Sigmoid colon (tissue), 7 donors: ENCODE measurements at places on chromosomes 5 and 9. TPM values are rescaled to one million over a fixed set of nuclear protein-coding genes. Genes with fewer than 3 reads are reported as not detected.

GRCh38 chr5:14464096-14464495, 117.5 kb upstream of the OTULINL start:
- H3K4me1 ChIP-seq, result no peaks in the 10 kb centered on the region
- H3K27ac ChIP-seq, result peak overlapping the region; percentile 6
- peaks cover 40% of the 10 kb centered on the region for H3K36me3 ChIP-seq
- H3K27me3 ChIP-seq, result no peaks in the 10 kb centered on the region
- H3K4me3 ChIP-seq, result no peak overlapping the region

GRCh38 chr5:171897231-171897630, 109.2 kb downstream of the FBXW11 start:
- DNase-seq, result no peak
- no peaks in the 10 kb centered on the region for H3K4me1 ChIP-seq
- H3K36me3 ChIP-seq, result no peaks in the 10 kb centered on the region
- no peak overlapping the region for H3K4me3 ChIP-seq
- H3K27me3 ChIP-seq, result no peaks in the 10 kb centered on the region

DNA sequence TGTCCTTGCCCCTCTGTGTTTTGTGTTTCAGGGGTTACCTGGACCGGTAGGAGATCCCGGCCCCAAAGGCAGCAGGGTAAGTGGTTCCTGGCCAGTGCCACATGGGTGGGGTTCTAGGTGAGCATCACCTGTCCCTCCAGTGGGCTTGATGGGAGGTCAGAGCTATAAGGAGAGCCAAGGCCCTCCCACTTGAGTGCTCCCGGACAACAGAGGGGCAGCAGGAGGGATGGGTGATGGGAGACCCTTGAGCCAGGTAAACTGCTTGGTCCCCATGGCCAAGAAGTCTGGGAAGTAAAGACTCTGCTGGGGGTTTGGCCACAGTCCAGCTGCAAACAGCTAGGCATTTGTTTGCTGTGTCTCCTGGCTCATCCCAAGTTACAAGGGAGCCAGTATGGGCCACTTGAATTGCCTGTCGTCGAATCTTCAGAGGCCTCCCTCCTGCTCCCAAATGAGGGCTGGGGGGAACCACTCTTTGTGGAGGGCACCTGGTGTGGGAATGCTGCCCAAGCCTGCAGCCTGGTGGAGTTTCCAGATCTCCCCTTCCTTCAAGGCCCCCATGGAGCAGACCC, 51.0 kb downstream of the COL27A1 start:
- H3K4me1 ChIP-seq, result peaks cover 31% of the 10 kb centered on the region
- H3K27ac ChIP-seq, result no peak overlapping the region
- no peaks in the 10 kb centered on the region for H3K27me3 ChIP-seq
- DNase-seq, result no peak
- H3K36me3 ChIP-seq, result no peaks in the 10 kb centered on the region

DNA sequence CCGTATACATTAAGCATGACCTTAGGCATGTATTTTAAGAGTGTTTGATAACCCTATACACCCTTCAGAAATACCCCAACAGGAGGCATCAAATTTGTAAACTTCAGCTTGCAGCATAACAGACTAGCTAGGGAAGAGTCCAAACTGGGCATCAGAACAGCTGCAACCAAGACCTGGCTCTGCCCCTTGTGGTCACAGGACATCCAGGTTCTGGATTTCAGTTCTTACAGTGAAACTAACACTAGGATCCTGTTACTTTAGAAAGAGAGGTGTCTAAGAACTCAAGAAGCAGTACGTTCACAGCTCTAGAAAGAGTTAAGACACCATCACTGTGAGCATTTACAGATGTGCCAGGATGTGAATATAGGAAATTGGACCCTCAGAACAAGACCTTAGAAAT, 229.8 kb downstream of the BNC2 start:
- no peaks in the 10 kb centered on the region for H3K36me3 ChIP-seq
- no peaks in the 10 kb centered on the region for H3K27me3 ChIP-seq
- H3K27ac ChIP-seq, result peak overlapping the region; percentile 5
- DNase-seq, result no peak
- no peak overlapping the region for H3K4me3 ChIP-seq

DNA sequence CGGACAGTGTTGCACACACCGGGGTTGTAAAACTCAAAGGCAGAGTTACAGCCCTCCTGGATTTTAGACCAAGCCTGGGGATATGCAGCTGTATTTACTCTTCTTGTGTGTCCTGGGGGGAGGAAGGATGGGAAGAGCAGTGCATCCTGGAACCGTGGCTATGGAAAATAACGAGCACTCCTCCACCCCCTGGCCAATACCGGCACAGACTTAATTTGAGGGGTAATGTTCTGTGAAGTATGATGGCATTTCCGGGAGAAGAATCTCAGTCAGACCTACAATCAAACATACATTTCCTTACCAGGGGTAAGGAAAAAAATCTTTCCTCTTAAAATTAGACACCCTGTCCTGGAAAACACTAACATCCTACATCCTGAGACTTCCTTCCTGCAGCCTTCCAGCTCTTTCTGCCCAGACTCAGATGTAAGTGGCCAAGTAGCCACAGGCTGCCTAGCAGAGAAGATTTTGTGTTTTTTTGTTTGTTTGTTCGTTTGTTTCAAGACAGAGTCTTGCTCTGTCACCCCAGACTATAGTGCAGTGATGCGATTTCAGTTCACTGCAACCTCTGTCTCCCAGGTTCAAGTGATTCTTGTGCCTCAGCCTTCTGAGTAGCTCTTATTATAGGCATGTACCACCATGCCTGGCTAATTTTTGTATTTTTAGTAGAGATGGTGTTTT, 11.0 kb upstream of the ERMP1 start:
- no peaks in the 10 kb centered on the region for H3K4me1 ChIP-seq
- no peaks in the 10 kb centered on the region for H3K27me3 ChIP-seq
- no peak overlapping the region for H3K27ac ChIP-seq
- no peak overlapping the region for H3K4me3 ChIP-seq
- H3K36me3 ChIP-seq, result no peaks in the 10 kb centered on the region

- H3K36me3 ChIP-seq, result no peaks in the 10 kb centered on the region
- no peak overlapping the region for H3K4me3 ChIP-seq
- H3K27ac ChIP-seq, result no peak overlapping the region
- H3K27me3 ChIP-seq, result no peaks in the 10 kb centered on the region
- H3K4me1 ChIP-seq, result peaks cover 9% of the 10 kb centered on the region
These were observed 121.2 kb downstream of the CEMIP2 start for GRCh38 chr9:71647094-71647591.

- no peak overlapping the region for H3K27ac ChIP-seq
- no peaks in the 10 kb centered on the region for H3K27me3 ChIP-seq
- no peaks in the 10 kb centered on the region for H3K36me3 ChIP-seq
- DNase-seq, result no peak
- H3K4me1 ChIP-seq, result no peaks in the 10 kb centered on the region
These were observed 161.7 kb downstream of the MAST4 start for GRCh38 chr5:66757834-66758371.

- peaks cover 22% of the 10 kb centered on the region for H3K36me3 ChIP-seq
- no peak for DNase-seq
- H3K4me3 ChIP-seq, result no peak overlapping the region
- H3K27me3 ChIP-seq, result no peaks in the 10 kb centered on the region
These were observed 44.0 kb downstream of the TNPO1 start for GRCh38 chr5:72860499-72860898.

DNA sequence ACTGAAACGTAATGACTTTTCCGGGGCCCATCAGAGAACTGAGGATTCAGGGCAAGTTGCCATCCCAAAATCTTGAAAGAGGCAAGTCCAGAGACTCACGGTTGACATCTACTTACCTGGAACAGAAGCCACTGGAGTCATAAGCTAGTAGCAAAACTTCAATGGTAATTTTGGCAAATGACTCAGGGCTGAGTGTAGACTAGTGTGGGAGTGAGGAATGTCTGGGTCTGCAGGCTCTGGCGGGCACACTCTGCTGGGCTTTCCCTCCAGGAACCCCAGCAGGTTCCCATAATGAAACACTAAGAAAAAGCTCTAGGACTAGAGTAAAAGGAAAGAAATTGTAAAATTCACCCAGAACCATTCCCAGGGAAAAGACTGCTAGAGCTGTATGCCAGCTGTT, 122.9 kb upstream of the NFIL3 start:
- H3K27me3 ChIP-seq, result no peaks in the 10 kb centered on the region
- no peaks in the 10 kb centered on the region for H3K4me1 ChIP-seq
- H3K27ac ChIP-seq, result no peak overlapping the region
- no peaks in the 10 kb centered on the region for H3K36me3 ChIP-seq

DNA sequence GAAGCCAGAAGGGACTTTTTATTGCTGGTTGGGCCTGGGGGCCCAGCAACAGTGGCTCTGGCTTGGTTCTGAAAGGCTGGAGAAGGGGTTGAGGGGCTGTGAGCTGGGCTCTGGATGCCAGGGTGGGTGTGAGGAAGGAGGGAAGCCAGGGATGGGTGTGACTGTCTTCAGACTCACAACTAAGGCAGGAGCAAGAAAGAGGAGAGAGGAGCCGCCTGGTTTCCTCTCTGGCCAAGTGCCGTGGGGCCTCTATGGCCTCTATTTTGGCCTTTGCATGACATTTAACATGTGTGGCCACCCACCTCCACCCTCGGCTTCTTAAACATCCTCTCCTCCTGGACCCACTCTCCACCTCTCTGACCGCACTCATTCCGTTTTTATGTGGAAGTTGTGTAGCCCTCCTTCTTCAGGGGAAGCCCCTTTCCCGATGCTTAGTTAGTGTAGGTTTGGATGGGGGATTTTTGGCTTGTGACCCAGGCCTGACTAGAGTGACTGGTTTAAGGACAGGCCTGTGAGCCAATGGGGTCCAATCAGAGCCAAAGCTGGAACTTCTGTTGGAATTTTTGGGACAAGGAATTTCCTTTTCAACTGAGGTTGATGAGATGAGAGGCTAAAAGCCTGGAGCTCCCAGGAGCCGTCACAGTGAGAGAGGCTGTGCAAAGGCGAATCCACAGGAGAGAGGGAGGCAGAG, 517.8 kb downstream of the CCDC171 start:
- DNase-seq, result no peak
- H3K36me3 ChIP-seq, result no peaks in the 10 kb centered on the region
- H3K27me3 ChIP-seq, result no peaks in the 10 kb centered on the region

- no peak overlapping the region for H3K4me3 ChIP-seq
- H3K4me1 ChIP-seq, result peaks cover 5% of the 10 kb centered on the region
- H3K27me3 ChIP-seq, result no peaks in the 10 kb centered on the region
- H3K27ac ChIP-seq, result no peak overlapping the region
- peak; percentile 56 for DNase-seq
These were observed 21.8 kb upstream of the ORM1 start for GRCh38 chr9:114300846-114301797.

- no peaks in the 10 kb centered on the region for H3K4me1 ChIP-seq
- no peaks in the 10 kb centered on the region for H3K27me3 ChIP-seq
- H3K4me3 ChIP-seq, result no peak overlapping the region
- no peak overlapping the region for H3K27ac ChIP-seq
- H3K36me3 ChIP-seq, result no peaks in the 10 kb centered on the region
These were observed 39.6 kb downstream of the C5orf15 start for GRCh38 chr5:133928587-133929393.

GRCh38 chr5:67543720-67544270, 347.2 kb upstream of the CD180 start:
- no peak overlapping the region for H3K4me3 ChIP-seq
- peaks cover 7% of the 10 kb centered on the region for H3K4me1 ChIP-seq
- H3K27me3 ChIP-seq, result no peaks in the 10 kb centered on the region
- no peak for DNase-seq

- H3K4me3 ChIP-seq, result no peak overlapping the region
- no peaks in the 10 kb centered on the region for H3K27me3 ChIP-seq
- no peak for DNase-seq
- H3K36me3 ChIP-seq, result no peaks in the 10 kb centered on the region
These were observed 8.4 kb downstream of the NDUFS4 start for GRCh38 chr5:53568871-53569270.

GRCh38 chr5:62550103-62550502, 28.5 kb upstream of the LRRC70 start:
- H3K4me1 ChIP-seq, result no peaks in the 10 kb centered on the region
- H3K4me3 ChIP-seq, result no peak overlapping the region
- no peak overlapping the region for H3K27ac ChIP-seq
- no peak for DNase-seq
- H3K36me3 ChIP-seq, result no peaks in the 10 kb centered on the region
- no peaks in the 10 kb centered on the region for H3K27me3 ChIP-seq

DNA sequence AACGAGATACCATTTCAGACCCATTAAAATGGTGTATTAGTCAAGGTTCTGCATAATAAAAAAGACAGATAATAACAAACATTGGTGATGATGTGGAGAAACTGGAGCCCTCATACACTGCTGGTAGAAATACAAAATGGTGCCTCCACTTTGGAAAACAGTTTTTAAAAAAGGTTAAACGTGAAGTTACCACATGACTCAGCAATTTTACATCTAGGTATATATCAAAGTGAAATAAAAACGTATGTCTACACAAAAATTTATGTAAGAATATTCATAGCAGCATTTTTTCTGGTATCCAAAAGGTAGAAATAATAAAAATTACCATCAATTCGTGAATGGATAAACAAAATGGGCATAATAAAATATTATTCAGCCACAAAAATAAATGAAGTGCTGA, 519.8 kb downstream of the TLE4 start:
- no peaks in the 10 kb centered on the region for H3K36me3 ChIP-seq
- no peaks in the 10 kb centered on the region for H3K27me3 ChIP-seq
- H3K27ac ChIP-seq, result no peak overlapping the region
- DNase-seq, result no peak
- H3K4me1 ChIP-seq, result no peaks in the 10 kb centered on the region
- H3K4me3 ChIP-seq, result no peak overlapping the region

DNA sequence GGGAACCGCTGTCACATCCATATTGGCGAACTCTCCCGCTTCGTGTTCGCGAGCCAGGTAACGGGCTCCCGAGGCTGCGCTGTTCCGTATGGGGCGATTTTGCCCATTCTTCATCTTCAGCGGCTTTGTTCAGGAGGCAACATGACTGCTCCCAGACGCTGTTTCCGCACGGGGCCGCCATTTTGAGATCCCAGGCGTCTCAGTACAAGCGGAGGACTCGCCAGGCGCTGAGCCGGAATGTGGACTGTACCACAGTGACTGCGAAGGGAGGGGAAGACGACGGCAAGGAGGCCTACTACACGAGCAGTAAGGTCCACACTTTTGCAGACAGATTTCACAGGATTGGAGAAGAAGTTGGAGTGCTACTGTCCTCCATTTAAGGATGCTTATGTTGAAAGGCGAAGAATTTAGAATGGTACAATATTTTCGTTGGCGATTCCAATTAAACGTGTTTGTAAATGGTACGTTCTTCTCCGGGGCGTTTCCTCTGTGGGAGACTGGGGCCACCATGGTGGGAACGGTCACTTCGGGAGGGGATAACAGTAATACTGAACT, 41.6 kb upstream of the ZNF300 start:
- peak; percentile 94 for DNase-seq
- no peaks in the 10 kb centered on the region for H3K4me1 ChIP-seq
- H3K36me3 ChIP-seq, result peaks cover 13% of the 10 kb centered on the region

The MSANTD3 gene
- total RNA-seq, result 41.8 TPM

The FBP1 gene
- total RNA-seq, result 2.2 TPM

The OLFM1 gene
- 16.8 TPM for total RNA-seq

The CDKN2B gene
- 3.0 TPM for total RNA-seq

The PCDHB4 gene
- 5.0 TPM for total RNA-seq

The SAXO1 gene
- total RNA-seq, result not detected
